ENCODE measurements at places on chromosomes 11 and 22.
A peak's percentile ranks its signal among the peaks of the same experiment; 100 is the strongest.

GRCh38 chr22:31122532-31123291 is at the start of gene INPP5J:
Gene INPP5J (plus strand): TSS chr22:31122966. CDS start chr22:31123015, 49 bp downstream.
- peak; percentile 88 for DNase-seq

DNA sequence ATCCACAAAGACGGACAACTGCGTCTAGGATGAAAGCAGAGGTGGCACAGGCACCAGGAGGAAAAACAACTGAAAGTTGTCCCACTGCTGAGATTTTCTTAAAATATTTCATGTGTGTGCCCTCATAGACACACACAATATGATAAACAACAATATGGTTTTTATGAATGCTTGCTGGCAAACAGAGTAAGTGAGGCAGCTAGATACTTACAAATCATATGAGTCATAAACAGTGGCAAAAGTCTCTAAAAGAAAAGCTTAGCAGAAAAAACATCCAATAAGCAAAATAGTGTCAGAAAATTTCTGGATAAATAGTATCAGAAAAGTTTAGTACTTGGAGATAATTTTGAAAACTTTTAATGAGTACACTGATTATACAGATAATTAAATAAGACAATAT is 101.2 kb upstream of the DDI1 start:
- no peak for DNase-seq

DNA sequence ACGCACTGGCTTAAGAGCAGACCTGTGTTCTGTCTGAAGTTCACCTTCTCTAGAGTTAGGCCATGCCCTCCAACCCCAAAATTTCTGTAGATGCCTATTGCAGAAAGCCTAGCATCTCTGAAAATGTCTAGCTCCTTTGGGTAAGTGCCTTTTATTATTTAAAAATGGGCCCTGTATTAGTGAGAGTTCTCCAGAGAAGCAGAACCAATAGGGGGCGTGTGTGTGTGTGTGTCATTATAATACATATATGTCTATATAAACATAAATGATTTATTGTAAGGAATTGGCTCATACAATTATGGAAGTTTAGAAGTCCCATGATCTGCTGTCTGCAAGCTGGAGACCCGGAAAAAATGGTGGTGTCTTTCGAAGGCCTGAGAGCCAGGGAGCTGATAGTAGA is 144.7 kb downstream of the TTC17 start:
- no peak for DNase-seq

GRCh38 chr11:120841074-120841473 is 182.8 kb upstream of the TBCEL start:
- no peak for DNase-seq

- no peak for DNase-seq
Observed at GRCh38 chr22:32533265-32534111, 58.9 kb downstream of the FBXO7 start.

DNA sequence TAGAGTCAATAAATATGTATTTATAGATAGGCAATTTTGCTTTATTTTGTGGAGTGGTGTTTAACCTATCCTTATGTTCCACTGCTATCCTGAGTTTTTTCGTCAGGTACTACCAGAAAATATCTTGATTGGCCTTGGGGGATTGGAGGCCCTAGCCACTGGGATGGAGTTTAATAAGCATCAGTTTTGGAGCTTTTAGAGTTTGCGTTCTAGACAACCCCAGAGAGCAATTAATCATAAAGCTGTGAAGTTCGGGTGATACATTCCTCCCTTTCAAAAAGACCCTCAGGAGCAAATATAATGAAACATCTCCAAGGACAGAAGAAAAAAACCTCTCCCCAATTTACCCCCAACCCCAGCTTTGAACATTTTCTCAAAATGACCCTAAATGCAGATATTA is at the start of gene OR5A1:
Gene OR5A1, plus strand, starts transcription at position 301 of the 400 bp plus-strand sequence. CDS start 6,700 bp downstream, outside the sequence.
- no peak for DNase-seq
